HFFc6 (cell line): ENCODE measurements at places on chromosomes 1 and 21.

DNA sequence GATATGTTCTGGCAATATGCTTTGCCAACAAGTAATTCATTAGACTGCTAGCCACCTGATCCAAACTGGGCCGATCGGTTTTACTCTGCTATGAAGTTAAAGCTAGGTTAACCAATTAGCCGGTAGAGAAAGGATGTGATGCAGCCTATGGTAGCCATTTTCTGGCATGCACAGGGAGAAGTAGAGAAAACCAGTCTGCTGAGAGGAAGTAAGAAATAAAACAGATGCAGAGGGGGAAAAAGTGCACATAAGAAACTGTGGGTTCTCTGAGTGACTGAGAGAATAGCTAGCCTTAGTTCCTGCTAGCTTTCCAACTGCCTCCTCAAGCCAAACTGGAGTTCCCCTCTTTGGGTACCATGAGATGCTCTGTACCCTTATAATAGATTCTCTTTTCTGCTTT is 52.8 kb downstream of the ARID4B start:
- H3K27ac ChIP-seq, result no peak overlapping the region
- no peak overlapping the region for H3K4me3 ChIP-seq
- DNase-seq, result no peak
- peaks cover 27% of the 10 kb centered on the region for H3K4me1 ChIP-seq
- no peaks in the 10 kb centered on the region for H3K27me3 ChIP-seq
- no peaks in the 10 kb centered on the region; the same call in 1 of the 2 replicates for H3K36me3 ChIP-seq

DNA sequence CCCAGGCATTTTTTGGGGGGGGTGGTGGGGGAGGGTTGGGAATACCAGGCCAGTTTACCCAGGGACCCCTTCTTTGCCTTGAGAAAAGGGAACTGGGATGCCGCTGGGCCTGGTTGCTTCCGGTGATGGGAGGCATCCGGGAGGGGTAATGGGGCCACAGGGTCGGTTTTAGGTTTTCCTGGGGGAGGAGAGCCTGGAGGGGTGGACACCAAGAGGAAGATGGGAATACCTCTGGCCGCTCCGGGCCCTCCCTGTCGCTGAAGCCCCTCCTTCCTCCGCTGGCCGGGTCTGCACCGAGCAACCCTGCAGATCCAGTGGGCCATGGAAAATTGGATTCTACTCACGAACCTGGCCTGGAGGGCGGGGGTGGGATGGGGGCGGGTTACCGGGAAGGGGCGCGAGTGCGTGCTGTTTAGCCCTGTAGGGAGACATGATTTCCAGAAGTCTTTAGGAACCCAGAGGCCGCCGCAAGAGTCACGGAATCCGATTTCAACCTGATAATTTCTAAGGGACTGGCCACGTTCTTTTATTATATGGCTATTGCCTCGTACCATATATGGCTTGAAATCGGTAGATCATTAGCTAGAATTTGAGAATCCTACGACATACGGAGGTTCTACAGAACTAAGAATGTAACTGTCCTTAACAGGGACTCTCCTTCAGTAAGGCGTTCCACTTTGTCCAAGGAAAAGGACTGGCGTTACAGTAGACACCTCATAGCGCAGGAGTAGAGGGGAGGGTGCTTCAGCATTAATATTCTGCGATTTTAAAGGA is 749 bp downstream of the AKIRIN1 start:
- no peaks in the 10 kb centered on the region; the same call in 1 of the 2 replicates for H3K27me3 ChIP-seq
- peak overlapping the region; percentile 91 for H3K4me3 ChIP-seq
- peaks cover 45% of the 10 kb centered on the region for H3K4me1 ChIP-seq
- H3K27ac ChIP-seq, result peak overlapping the region; percentile 47
- peak; percentile 21 for DNase-seq
- peaks cover 26% of the 10 kb centered on the region for H3K36me3 ChIP-seq

DNA sequence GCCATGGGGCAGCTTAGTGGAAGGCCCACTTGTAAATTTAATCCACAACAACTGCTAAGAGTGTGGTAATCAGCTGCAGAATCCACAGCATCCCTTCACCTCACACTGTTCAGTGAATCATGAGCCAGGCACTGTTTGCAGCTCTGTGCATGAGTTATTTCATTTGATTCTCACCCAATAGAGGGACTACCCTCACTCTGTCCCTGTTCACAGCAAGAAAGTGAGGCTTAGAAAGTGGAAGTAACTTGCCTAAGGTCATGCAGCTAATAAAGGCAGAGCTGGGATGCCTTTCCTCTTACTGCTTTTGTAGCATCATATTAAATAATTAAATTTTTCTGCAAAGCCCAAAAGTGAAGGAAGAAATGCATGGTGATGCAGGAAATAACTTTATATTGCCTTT is 346.5 kb upstream of the PLD5 start:
- no peaks in the 10 kb centered on the region for H3K4me1 ChIP-seq
- no peak overlapping the region for H3K27ac ChIP-seq
- no peaks in the 10 kb centered on the region; the same call in 1 of the 2 replicates for H3K36me3 ChIP-seq
- H3K4me3 ChIP-seq, result no peak overlapping the region

- peaks cover 27% of the 10 kb centered on the region for H3K27me3 ChIP-seq
- H3K36me3 ChIP-seq, result no peaks in the 10 kb centered on the region
- H3K4me3 ChIP-seq, result no peak overlapping the region
- no peak overlapping the region for H3K27ac ChIP-seq
Observed at GRCh38 chr1:231162970-231163829, 1.3 kb downstream of the TRIM67 start.

GRCh38 chr1:11906870-11907269 is 19.4 kb downstream of the KIAA2013 start:
- H3K36me3 ChIP-seq, result no peaks in the 10 kb centered on the region
- no peak overlapping the region for H3K4me3 ChIP-seq
- no peak for DNase-seq
- no peak overlapping the region for H3K27ac ChIP-seq

GRCh38 chr21:45211661-45212060 is 76.0 kb downstream of the POFUT2 start:
- no peak for DNase-seq
- no peaks in the 10 kb centered on the region; the same call in 1 of the 2 replicates for H3K36me3 ChIP-seq
- no peak overlapping the region for H3K4me3 ChIP-seq

GRCh38 chr1:62597281-62597680 is at the start of gene ANGPTL3:
Gene ANGPTL3 (plus strand): TSS chr1:62597520. CDS start chr1:62597567, 47 bp downstream.
- peaks cover 54% of the 10 kb centered on the region for H3K4me1 ChIP-seq
- no peak within 1 kb of the TSS for H3K27ac ChIP-seq
- H3K4me3 ChIP-seq, result no peak within 1 kb of the TSS

DNA sequence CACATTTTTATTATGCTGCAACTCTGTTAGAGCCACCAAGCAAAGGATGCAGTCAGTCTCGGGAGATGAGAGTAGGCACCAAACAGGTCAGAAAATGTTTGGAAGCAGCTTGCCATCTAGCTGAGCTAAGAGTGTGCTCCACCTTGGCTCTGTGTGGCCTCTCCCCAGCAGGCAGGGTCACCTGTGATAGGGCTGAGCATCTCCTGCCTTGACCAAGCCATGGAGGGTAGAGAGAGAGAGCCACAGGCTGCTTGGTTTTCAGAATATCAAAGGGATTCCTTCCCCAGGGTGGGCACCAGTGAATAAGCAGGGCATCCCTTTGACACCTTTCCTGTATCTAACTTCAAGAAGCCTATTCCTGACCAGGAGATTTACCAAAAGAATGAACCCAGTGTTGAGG is 135.5 kb downstream of the SDCCAG8 start:
- H3K4me1 ChIP-seq, result no peaks in the 10 kb centered on the region
- H3K27me3 ChIP-seq, result no peaks in the 10 kb centered on the region
- no peaks in the 10 kb centered on the region; the same call in 1 of the 2 replicates for H3K36me3 ChIP-seq

DNA sequence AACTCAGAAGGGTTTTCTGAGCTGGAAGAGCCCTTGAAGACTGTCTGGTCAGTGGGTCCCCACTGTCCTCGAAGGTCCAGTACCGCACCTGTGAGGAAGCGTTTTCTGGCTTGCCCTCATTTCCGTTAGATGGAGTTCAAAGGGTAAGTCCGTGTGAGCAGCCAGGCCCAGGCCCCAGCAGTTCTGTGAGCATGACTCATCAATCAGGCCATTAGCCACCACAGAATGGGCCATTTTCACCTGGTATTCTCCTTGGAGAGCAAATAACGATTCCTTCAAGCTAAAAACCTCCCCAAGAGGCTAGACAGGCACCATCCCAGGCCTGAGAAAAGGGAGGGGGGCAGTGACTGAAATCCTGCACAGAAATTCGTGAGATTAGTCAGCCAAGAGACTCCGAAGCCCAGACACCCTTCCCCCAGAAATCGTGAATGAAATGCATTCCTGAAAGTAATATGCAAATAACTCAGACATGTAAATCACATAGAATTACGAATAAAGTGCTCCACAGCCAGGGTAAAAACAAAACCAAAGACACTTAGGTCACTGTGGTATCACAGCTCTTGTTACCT is 66.0 kb downstream of the BCAR3 start:
- peaks cover 99% of the 10 kb centered on the region for H3K4me1 ChIP-seq
- DNase-seq, result peak; percentile 74
- H3K36me3 ChIP-seq, result peaks cover 23% of the 10 kb centered on the region
- peak overlapping the region; percentile 70 for H3K4me3 ChIP-seq
- peak overlapping the region; percentile 92 for H3K27ac ChIP-seq

DNA sequence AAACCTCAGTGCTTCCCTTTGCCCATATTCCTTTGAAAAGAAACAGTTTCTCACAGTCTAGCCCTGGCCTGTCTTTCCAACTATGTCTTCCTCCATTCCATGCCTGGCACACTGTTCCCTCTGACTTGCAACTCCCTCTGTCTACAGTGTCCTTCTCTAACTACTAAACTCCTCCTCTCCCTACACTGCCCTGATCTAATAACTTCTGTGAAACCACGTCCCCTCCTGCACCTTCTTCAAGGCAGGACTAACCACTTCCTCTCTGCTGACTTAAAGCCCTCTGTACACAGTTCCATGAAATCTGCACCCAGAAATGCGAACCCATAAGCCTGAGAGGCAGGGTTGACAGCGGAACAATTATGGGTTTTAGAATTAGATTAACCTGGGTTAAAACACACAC is 62.2 kb upstream of the ATP1B1 start:
- no peaks in the 10 kb centered on the region for H3K36me3 ChIP-seq
- H3K27ac ChIP-seq, result no peak overlapping the region
- H3K27me3 ChIP-seq, result peaks cover 3% of the 10 kb centered on the region
- no peak overlapping the region for H3K4me3 ChIP-seq

GRCh38 chr1:55423376-55423775 is 208.2 kb upstream of the USP24 start:
- H3K36me3 ChIP-seq, result no peaks in the 10 kb centered on the region; the same call in 1 of the 2 replicates
- no peak overlapping the region for H3K4me3 ChIP-seq
- DNase-seq, result no peak
- peaks cover 1% of the 10 kb centered on the region; the same call in 1 of the 2 replicates for H3K27me3 ChIP-seq
- H3K27ac ChIP-seq, result no peak overlapping the region
- peaks cover 59% of the 10 kb centered on the region for H3K4me1 ChIP-seq

DNA sequence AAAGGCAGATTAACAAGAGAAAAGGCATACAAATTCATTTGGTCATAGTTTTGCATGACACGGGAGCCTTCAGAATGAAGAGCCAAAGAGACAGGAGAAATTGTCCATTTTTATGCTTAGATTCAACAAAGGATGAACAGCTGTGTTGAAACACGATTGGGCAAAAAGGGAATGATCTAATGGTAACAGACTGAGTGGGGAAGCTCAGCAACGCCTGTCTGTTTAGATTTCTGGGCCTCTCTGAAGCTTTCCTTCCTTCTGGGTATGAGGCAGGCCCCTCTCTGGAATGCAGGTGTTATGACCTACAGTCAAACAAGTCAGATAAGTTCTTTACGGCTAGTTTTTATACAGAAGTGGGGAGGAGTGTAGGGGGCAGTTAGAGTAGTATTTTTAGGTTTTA is 154.6 kb downstream of the RGS7 start:
- no peaks in the 10 kb centered on the region for H3K36me3 ChIP-seq
- no peak for DNase-seq
- H3K4me1 ChIP-seq, result no peaks in the 10 kb centered on the region
- no peak overlapping the region for H3K27ac ChIP-seq

- H3K4me3 ChIP-seq, result no peak overlapping the region
- H3K4me1 ChIP-seq, result peaks cover 19% of the 10 kb centered on the region
- DNase-seq, result no peak
- peaks cover 2% of the 10 kb centered on the region; the same call in 1 of the 2 replicates for H3K36me3 ChIP-seq
- H3K27me3 ChIP-seq, result peaks cover 4% of the 10 kb centered on the region
Observed at GRCh38 chr1:239803781-239804180, 287.9 kb upstream of the FMN2 start.

DNA sequence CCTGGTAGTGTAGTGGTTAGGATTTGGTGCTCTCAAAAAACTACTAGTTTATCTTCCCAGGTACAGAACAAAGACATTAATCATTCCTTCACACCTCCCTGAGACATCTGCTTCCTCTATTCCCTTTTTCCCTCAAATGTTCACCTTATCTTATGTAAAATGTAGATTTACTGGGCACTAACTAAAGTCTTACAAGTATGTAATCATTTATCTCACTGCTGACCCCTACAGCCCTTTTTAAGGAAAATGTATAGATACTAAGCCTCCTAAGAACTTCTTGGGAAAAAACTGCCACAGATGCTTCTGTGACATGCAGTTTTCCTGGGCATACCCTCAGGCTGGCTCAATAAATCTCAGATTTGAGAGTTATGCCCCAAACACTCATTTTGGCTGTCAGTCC is 50.8 kb upstream of the NEK7 start:
- no peak overlapping the region; the same call in 1 of the 2 replicates for H3K27ac ChIP-seq
- H3K36me3 ChIP-seq, result peaks cover 7% of the 10 kb centered on the region; the same call in 1 of the 2 replicates
- peaks cover 2% of the 10 kb centered on the region; the same call in 1 of the 2 replicates for H3K27me3 ChIP-seq

GRCh38 chr1:18891426-18891780 is 11.0 kb downstream of the ALDH4A1 start:
- H3K27ac ChIP-seq, result peak overlapping the region; percentile 14; the same call in 1 of the 2 replicates
- H3K4me3 ChIP-seq, result no peak overlapping the region
- H3K27me3 ChIP-seq, result 0 out of 2 replicates have a peak, but pooled peaks cover 2% of the 10 kb centered on the region
- H3K4me1 ChIP-seq, result peaks cover 32% of the 10 kb centered on the region

DNA sequence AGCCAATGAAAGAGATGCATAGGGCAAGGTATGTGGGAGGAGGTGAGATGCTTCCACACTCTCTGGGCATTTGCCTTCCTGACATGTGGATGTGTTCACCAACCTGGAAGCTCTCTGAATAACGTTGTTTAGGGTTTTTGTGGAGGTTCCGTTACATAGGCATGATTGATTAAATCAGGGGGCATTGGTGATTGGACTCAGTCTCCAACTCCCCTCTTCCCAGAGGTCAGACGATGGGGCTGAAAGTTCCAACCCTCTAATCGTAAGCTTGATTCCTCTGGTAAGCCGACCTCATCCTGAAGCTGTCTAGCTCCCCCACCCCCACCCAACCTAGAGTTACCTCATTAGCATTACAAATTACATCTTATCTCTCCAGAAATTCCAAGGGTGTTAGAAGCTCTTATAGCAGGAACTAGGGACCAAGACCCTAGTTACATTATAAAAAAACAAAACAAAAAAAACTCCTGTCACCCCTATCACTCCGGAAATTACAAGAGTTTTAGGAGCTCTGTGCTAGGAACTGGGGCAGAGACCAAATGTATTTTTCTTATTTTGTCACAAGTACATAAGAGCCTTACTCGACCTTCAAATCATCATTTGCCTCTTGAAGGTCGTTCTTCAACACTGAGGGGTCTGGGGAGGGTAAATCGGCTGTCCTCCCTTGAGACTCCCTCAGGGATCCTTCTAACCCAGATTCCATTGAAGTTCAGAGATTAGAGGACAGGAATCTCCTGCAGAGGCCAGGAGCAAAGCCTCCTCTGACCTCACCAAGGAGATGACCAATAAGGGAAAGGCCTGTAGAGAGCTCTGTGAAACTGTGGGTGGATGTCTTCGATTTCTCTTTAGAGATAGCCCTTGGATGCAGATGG is 58.2 kb downstream of the DNTTIP2 start:
- no peak for DNase-seq
- H3K4me3 ChIP-seq, result no peak overlapping the region
- H3K27ac ChIP-seq, result no peak overlapping the region
- no peaks in the 10 kb centered on the region for H3K36me3 ChIP-seq
- H3K4me1 ChIP-seq, result peaks cover 43% of the 10 kb centered on the region
